Stimulated activated CD4-positive, alpha-beta T cell treated with anti-CD3 and anti-CD28 coated beads, Interleukin-4, amount 100 ng/mL, for 48 hours (primary cell): ENCODE measurements at places on chromosomes 5 and 9.

- no peak for DNase-seq
Measured at GRCh38 chr5:33166522-33166921, 274.2 kb upstream of the TARS1 start.

DNA sequence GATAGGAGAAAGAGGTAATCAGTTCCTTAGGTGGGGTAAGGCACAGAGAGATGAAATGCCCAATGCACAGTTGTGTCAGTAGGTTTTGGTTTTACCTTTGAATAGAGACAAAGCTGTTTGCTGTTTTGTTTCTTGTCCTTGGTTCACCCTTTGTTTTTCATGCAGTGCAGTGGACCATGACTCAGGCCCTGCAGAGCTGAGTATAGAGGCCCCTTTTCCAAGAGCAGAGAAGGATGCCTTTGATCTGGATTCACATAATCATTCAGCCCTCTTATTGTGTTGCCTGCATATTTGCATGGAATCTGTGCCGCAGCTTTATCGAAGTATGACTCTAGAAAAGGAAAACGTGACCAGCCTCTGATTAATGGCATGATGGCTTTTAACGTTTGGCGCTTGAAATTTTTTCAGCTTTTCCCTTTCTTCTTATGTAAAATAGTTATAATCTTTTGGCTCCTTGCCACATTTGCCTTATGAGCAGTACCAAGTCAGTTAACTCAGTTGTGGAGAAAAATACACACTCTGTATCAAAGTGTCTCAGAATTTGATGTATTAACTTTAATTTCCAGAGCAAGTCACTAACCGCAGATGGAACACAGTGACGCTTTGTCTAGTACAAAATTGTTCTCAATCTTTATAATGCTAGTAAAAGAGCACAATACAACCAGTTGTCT, 197.6 kb downstream of the KDM4C start:
- DNase-seq = peak; percentile 4

DNA sequence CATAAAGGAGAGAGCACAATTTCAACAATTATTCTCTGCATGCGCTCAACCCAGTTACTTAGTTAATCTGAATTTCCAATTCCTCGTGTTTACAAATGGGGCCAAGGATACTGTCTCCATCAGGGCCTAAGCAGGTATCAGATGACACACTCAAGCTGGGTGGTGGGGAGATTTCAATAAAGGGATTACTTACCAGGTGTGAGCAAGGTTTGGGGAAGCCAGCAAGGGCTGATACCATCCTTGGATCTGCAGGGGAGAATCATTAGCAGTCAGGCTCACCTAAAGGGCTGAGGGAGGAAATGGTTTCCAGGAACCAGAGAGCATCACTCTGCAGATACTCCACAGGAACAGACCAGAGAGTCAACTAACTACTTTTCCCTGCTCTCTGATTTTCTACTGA, 487.1 kb downstream of the NTRK2 start:
- no peak for DNase-seq

DNA sequence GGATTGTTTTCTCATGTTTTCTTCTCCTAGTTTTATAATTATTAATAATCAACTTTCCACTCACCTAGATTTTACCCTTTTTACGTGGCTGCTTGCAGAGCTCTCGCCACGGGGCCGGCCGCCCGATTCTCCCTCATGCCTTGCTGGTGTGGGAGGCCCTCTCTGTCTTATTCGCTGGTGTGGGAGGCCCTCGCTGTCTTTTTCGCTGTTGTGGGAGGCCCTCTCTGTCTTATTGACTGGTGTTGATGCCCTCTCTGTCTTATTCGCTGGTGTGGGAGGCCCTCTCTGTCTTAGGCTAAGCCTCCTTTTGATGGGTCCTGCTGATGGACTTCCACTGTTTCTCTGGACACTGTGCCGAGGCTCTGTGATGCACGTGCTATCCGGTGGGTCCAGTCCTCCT, 161.3 kb upstream of the IRX2 start:
- no peak for DNase-seq

GRCh38 chr9:3903273-3903672, 377.5 kb upstream of the RFX3 start:
- no peak for DNase-seq

- DNase-seq = no peak
Measured at GRCh38 chr5:90356622-90357021, 52.9 kb downstream of the CETN3 start.

DNA sequence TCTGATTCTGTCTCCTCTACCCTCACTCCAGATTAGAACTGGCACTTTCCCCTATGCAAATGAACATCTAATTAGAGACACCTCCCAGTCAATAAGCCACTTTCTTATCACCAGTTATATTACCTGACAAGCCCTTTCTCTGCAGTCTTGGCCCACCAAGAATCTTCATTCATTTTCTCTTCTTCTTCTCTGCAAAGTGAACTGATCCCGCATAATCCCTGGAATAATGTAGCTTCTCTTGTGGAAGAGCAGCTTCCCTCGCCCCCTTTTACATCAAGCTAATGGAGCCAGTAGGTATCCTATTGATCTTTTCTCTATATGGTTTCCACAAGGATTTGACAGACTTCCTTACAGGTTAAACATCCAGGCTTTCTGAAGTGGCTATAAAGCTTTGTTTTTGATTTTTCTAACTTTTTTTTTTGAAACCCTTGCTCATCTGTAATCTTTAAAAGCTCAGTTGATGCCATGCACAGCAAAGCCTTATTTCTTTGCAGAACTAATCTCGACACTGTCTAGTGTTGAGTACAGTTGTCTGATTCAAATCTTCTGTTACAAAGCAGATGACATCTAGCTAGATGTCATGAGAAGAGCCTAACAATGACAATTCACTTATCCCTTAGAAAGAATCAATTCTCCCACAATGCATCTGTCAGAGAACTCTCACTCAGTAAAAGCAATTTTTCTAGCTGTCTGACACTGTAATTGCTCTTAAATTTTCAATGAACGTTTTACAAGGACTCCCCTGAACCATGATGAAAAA, 281.4 kb downstream of the ISL1 start:
- no peak for DNase-seq

DNA sequence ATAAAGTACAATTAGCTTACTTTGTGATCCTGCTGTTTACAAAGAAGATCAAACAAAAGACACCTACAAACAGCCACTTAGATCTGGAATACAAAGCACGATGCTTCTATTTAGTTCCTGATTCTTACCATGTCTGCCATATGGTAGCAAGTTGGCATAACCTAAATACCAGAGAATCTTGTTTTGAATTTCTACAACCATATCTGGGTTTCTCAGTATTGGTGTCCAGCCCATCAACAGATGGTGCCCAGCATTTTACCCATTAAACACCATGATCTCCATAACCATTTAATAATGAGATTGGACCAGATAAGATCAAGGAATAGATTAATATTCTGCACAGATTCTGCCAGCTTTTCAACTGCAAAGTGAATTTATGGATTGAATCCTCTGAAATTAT, 29.8 kb downstream of the SLC24A2 start:
- DNase-seq = no peak

- DNase-seq = no peak
Measured at GRCh38 chr5:159736844-159737243, 179.4 kb upstream of the ADRA1B start.

DNA sequence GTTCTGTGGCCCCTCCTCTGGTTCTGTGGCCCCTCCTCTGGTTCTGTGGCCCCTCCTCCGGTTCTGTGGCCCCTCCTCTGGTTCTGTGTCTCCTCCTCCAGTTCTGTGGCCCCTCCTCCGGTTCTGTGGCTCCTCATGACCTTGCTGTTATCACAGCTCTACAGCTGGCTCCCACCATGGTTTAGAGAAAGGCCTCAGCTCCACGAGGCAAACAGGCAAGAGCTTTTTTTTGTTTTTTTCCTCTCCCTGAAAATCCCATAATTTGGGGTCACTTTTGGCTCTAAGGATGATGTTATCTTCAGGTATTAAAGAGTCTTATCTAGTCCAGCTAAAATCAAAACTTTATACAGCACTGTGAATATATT, 31.8 kb downstream of the C5orf15 start:
- DNase-seq = no peak

- no peak for DNase-seq
Measured at GRCh38 chr5:54357408-54358058, 47.2 kb upstream of the ARL15 start.

DNA sequence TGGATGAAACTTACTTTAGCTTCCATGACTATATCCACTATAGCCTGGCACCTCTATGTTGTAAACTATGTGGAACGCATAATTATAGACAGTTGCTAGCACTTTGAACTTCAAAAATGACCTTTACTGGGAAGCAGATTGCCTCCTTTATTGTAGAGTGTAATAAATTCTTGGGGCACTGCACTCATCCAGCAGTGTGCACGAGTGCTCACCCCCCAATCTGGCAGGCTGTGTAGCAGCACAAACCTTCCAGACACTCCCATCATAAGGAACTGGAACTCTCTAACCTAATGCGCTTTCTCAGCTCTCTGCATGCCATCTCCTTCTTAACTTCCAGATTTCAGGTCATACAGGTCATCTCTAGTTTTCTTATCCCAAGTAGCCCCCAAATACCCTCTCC, 1.5 kb upstream of the PDE6A start:
- DNase-seq = no peak

DNA sequence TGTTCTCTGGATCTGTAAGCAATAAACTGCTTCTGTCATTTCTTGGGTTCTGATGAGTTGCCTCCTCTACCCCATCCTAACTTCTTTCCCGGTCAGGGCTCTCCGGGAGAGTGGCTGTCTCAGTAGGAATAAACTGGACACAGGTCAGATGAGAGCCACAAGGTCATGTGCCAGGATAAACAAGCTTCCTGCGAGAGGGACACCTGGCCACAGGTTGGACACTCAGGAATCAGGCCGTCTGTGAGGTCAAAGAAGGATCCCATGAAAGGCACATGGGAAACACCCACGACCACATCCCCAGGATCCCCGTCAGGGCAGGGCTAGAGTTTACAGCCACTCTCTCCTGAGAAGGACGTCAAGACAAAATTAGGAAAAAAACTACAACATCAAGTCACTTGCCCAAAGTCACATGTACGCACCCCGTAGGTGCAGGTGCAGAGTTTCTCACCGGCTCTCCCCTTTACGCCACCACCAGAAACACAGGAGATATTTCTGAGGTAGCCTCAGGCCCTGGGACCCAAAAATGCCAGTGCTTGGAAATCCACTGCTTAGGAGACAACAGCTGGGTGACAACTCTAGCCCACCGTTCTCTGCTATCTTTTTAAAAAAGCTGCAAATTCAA, 28.7 kb downstream of the CCT5 start:
- DNase-seq = no peak

DNA sequence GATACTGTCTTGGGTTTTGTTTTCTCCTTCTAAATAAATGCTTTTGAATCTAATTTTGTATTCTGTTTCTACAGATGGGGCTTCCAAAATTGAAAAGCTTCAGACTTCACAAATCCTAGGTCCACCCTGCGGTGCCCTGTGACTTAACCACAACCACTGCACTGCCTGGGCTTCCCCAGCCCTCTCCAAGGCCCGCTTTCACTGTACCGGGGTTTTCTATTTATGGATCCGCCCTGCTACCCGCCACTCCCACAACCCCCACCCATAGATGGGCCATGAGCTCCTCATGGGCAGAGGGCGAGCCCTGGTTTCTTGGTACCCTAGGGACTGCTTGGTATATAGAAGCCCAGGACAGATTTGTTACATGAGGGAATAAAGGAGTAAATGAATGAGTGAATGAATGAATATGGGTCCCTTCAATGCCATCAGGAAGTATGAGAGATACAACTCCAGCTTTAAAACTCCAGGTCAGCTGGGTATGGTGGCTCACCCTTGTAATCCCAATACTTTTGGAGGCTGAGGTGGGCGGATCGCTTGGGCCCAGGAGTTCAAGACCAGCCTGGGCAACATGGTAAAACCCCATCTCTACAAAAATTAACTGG, 39.8 kb upstream of the NEK6 start:
- no peak for DNase-seq

DNA sequence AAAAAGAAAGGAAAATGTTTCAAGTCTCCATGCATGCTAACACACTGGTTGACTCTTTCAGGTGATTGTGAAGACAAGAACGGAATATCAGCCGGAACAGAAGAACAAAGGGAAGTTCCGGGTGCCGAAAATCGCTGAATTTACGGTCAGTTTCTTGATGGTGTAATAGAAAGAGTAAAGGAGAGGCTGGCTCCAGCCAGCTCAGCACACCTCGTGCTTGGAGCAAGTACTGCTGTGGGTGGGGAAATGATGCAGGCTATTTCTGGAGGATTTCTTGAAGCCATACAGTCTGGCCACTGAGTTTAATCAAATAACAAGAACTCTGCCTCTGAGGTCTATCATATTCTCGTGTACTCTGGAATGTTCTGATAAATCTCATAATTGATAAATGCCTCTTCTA, 18.7 kb downstream of the NSG2 start:
- DNase-seq = no peak

DNA sequence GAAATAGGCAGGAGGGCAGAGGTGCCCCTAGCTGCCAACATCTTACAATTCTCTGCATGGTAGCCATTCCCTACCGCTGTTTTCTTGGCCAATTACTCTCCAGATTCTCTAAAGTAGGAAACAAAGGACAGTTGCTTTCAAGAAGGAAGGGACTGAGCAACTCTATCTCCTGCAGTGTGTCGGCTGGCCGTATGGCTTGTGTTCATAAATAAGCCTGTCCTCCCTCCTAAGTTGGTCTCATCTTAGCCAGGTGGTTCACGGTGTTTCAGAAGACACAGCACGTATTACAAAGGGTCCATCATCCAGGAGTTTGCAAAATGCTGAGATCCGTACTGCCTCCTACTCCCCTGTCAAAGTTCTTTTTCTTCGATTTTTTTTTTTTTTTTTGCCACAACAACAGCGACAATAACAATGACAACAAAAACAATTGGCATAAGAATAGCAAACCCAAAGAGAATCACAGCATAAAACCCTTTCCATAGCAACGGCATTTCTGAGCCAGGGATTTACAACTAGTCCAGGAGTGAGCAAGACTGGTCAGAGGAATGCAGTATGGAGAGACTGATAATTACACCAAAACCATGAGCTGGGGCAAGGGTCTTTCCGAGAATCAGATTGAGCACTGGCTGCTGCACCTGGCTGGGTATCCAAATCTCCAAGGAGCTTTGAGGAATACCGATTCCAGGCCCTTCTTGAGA, 212.8 kb downstream of the SLIT3 start:
- DNase-seq = no peak

- DNase-seq = no peak
Measured at GRCh38 chr9:131010482-131011273, 1.7 kb downstream of the LAMC3 start.

- no peak for DNase-seq
Measured at GRCh38 chr9:124852121-124852828, 985 bp upstream of the WDR38 start.

GRCh38 chr5:137310051-137310730, 188.9 kb downstream of the SPOCK1 start:
- DNase-seq = no peak

- no peak for DNase-seq
Measured at GRCh38 chr5:179716286-179716685, 16.3 kb upstream of the MAML1 start.

GRCh38 chr5:112668016-112668415, 69.7 kb upstream of the APC start:
- no peak for DNase-seq

GRCh38 chr5:120518581-120518980, 54.5 kb downstream of the PRR16 start:
- no peak for DNase-seq

GRCh38 chr5:96651948-96652753, 10.0 kb upstream of the CAST start:
- DNase-seq = no peak

- DNase-seq = no peak
Measured at GRCh38 chr5:51488803-51489642, 105.8 kb downstream of the ISL1 start.
